ELR (cell line): ENCODE measurements at places on chromosomes 13 and 19.

DNA sequence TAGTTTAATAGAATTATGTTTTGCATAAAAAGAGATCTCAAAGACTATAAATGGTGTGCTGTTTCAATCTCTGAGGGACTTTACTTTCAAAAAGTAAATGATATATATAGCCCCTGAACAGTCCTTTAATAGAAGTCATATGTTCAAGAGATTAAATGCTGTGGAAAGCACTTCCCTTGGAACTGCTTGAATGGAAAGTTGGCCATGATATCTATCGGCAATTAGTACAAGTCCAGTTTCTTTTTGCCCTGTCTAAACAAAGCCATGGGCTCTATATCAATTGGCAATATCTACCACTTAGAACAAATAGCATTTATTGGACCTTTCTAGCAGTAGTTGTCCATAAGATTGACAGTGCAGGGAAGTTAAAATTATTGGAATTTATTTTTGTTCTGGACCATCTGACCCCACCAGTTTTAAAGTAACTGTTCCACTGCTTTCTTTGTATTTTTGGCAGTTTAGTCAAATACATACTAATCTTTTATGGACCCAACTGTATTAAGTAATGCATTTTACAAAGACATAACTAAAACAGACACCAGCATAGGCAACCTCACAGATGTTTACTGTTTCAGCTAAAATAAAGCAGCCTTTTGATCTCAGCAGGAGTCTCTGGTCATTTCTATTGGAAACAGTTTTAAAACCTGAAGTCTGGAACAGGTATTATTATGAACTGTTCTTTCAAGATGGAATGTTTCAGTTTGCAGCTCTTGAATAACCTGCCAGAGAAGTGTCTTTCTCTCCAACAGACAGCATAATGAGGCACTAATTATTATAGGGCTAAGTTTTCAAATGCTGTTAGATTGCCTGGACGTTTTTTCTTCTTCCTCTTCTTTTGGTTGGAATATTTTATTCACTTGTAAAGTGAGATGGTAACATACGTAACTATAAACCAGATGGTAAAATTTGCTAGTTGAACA, 282.6 kb downstream of the DCLK1 start:
- no peak for DNase-seq

- DNase-seq = no peak
These were observed 20.3 kb downstream of the CEACAM16 start for GRCh38 chr19:44719262-44719701.

- no peak for DNase-seq
These were observed 505.0 kb upstream of the GPC6 start for GRCh38 chr13:92721620-92722019.

DNA sequence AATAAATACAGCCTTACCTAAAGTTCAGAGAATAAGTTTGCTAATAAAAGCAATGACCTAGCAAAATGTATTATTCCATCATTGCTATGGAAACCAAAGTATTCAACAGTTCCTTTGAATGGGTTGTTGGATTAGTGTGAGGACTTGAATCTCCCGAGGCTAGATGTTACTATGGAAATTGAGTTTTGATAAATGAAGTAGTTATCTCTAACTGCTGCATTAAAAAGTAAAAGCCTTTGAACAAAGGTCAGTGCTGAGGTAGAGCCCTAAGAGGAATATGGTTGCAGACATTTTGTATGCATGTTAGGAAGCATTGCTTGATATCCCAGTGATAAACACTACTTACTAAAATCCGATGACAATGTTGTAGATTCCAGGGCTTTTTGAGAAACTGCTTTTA, 6.2 kb downstream of the KLF5 start:
- no peak for DNase-seq

DNA sequence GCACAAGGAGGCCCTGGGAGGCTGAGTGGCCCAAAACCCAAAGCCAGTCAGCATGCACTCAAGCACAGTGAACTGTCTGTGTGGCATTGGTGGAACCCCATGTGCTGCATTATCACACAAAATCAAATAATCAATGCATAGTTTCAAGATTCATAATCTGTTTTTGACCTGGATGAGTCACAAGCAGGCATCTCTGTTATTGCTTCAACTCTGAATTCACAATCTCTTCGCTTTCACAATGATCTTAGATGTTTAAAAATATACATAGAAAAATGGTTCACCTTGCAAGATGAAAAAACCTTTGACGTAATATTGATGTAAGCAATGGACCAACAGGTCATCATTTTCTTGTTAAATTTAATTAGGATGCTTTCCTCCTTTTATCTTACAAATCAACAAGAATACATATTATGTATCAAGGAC, 455.4 kb downstream of the IRS2 start:
- DNase-seq = peak; percentile 76

GRCh38 chr19:15050639-15051038, 1.4 kb downstream of the CASP14 start:
- no peak for DNase-seq

DNA sequence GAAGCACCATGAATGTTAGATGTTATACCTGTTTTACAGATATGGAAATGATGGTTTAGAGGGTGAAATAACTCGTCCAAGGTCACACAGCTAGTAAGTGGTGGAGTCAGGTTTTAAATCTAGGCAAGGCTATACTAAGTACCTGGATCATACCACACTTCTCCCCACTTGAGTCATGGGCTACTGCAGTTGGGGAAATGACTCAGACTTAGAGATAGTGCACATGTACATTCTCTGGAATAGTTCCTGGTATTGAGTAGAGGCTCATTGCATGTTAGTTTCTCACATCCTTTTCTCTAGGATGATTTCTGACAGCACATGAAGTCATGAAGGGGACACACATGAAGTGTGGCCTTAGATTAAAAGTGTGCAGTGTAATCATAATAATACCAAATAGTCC, 76.2 kb upstream of the TNFSF11 start:
- peak; percentile 73 for DNase-seq

GRCh38 chr19:54024660-54025059, 33.2 kb downstream of the CACNG6 start:
- DNase-seq = peak; percentile 72

GRCh38 chr19:46660008-46660517, 919 bp downstream of the DACT3 start:
- peak; percentile 18 for DNase-seq

GRCh38 chr13:25874907-25875306, 176.9 kb downstream of the SHISA2 start:
- no peak for DNase-seq

- DNase-seq = no peak
These were observed at the start of gene MBOAT7 for GRCh38 chr19:54189145-54189734. TSS of gene MBOAT7 (minus strand) at chr19:54189580. CDS start at chr19:54188508, 1,072 bp downstream.

- no peak for DNase-seq
These were observed 24.3 kb downstream of the GNG7 start for GRCh38 chr19:2678044-2678671.

DNA sequence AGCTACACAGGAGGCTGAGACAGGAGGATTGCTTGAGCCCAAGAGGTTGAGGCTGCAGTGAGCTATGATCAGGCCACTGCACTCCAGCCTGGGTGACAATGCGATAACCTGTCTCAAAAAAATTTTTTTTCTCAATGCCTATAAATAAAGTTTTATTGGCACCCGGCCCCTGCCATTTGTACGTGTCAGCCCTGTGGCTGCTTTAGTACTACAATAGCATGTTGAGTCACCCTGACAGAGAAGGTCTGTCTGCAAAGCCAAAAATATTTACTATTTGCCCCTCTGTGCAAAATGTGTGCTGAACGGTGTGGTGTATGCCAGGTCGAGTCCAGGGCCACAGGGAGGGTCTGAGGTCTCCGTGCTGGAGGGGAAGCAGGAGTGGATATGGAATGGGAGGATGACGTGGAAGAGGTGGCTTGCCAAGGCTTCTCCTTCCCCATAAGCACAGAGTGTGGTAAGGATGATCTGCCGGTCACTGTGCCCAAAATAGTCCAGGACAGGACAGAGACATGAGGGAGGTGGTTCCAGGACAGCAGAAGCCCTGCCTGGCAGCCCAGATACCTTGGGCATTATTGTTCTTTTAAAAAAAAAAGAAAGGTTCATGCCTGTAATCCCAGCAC, 10.0 kb downstream of the NMRK2 start:
- DNase-seq = peak; percentile 39

- DNase-seq = peak; percentile 55
These were observed 289.9 kb downstream of the DACH1 start for GRCh38 chr13:71577127-71577526.

GRCh38 chr13:40161931-40162330, 504.5 kb downstream of the FOXO1 start:
- DNase-seq = no peak

DNA sequence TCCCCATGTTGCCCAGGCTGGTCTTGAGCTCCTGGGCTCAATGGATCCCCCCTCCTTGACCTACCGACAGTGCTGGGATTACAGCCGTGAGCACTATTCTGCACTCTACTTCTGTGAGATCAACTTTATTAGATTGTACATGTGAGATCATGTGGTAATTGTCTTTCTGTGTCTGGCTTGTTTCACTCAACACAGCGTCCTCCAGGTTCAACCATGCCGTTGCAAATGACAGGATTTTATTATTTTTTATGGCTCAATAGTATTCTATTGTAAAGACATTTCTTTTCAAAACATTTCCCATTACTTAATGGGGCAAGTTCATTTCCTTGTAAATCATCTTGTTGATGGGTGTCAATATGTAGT, 1.5 kb upstream of the OBI1 start:
- no peak for DNase-seq

- no peak for DNase-seq
These were observed 11.6 kb downstream of the ZNF578 start for GRCh38 chr19:52464798-52465470.

GRCh38 chr13:105719859-105720258, 815.6 kb downstream of the EFNB2 start:
- DNase-seq = no peak

DNA sequence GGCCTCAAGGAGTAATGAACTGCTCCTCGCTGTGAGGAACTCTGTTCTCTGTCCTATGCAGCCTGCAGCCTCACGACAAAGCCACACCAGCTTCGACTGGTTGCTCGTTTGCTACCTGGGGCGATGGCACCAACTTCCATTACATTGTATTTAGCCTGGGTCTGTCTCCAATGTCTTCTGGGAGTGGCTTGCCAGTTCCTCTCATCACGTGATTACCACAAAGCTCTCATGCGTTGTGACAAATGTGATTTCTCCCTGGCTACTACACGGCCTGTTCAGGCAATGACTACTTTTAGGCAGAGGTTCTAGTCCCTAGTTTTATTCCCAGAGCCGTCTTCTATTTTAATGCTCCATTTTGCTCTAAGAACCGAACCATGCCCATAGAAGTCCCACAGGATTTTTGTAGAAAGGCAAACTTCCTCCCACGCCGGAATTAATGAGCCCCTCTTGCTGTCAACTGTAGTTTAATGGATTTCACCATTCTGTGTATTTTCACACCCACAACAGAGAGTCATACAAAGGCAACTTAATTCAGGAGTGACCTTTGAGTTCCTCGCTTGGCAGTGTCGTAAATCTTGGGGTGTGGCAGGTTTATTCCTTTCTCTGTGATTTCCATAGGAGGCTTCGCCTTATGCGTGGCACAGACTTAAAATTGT, 351.9 kb downstream of the EFNB2 start:
- DNase-seq = no peak

DNA sequence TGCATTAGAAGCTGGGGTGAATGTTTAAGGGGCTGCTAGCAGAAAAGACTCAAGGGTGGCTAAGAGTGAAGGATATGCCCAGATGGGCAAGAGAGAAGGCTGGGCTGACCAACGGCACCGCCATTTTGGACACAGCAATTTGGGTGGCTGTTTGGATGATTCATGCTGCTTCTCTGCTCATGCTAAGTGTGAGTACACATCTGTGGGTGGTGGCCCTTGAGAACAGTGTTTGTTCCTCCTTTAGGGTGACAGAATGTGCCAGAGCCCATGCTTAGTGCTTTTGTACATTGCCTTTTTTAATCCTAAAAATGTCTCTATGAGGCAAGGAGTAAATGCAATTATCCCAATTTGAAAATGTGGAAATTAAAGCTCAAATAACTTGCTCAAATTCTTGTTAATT, 9.8 kb downstream of the CBY2 start:
- no peak for DNase-seq

DNA sequence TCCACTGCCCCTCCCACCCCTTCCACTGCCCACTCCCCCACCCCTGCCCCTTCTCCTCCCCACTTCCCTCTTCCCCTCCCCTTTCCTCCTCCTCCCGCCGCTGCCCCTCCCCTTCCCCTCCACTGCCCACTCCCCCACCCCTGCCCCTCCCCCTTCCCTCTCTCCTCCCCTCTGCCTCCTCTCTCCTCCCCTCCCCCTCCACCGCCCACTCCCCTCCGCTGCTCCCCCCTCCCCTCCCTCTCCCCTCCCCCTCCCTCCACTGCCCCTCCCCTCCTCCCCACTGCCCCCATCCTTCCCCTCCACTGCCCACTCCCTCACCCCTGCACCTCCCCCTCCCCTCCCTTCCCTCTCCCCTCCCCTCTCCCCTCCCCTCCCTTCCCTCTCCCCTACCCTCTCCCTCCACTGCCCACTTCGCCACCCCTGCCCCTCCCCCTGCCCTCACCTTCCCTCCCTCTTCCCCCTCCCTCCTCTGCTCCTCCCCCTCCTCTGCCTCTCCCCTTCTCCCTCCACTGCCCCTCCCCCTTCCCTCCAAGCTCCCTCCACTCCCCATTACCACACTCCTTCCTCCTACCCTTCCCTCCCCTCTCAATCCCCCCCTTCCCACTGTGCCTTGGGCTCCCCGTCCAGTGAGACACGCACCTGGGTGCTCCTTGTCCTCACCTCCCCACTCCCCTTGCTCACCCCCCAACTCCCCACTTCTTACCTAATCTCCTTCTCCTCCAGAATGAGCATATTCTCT, 21.9 kb downstream of the ATP8B3 start:
- DNase-seq = no peak

- no peak for DNase-seq
These were observed 30.5 kb downstream of the PPP1R37 start for GRCh38 chr19:45123440-45123850.

DNA sequence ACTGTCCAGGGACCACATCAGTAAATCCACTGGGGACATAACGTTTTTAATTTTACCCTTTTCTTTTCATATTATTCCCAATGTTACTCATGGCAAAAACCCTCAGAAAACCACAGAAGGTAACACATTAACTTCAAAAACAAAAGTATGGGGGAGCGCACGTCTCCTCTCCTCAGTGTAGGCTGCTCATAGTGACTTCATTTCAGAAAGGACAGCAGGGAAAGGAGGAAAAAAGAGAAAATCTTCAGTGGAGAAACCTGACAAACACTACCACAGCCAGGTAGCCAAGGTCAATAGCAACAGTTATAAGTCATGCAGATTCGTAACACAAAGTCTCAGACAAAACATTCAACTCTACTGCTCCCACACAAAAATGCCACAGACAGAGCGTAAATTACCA, 21.4 kb downstream of the DZIP1 start:
- no peak for DNase-seq

DNA sequence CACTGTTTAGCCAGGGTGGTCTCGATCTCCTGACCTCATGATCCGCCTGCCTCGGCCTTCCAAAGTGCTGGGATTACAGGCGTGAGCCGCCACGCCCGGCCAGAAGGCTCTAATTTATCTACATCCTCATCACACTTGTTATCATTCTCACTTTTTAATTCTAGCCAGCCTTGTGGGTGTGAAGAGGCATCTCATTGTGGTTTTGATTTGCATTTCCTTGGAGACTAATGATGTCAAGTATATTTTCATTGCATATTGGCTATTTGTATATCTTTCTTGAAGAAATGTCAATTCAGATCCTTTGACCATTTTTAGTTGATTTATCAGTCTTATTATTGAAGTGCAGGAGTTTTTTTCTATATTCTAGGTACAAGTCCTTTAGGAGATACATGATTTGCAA, 27.7 kb upstream of the HIF3A start:
- DNase-seq = no peak

GRCh38 chr19:3189702-3190469, 4.2 kb downstream of the NCLN start:
- DNase-seq = no peak

- DNase-seq = no peak
These were observed 6.0 kb downstream of the ATG4D start for GRCh38 chr19:10549733-10550132.
